ENCODE measurements at places on chromosomes 4 and X.

DNA sequence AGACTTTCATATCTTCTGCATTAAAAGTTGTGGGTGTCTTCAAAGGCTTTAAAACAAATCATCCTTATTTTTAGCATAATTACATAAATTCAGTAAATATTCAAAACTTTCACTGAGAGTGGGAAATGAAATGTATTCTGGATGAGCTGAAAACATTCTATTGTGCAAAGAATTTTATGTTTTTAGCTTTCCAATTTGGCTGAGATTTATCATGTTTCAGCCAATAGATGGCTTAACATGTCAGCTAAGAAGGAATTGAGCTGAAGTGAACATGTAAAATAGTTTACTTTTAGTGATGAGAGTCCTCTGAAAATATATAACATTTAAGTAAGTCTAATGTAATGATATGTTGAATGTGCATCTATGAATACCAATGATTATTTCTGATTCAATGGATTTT is 213.5 kb upstream of the GIMD1 start:
- DNase-seq: no peak

DNA sequence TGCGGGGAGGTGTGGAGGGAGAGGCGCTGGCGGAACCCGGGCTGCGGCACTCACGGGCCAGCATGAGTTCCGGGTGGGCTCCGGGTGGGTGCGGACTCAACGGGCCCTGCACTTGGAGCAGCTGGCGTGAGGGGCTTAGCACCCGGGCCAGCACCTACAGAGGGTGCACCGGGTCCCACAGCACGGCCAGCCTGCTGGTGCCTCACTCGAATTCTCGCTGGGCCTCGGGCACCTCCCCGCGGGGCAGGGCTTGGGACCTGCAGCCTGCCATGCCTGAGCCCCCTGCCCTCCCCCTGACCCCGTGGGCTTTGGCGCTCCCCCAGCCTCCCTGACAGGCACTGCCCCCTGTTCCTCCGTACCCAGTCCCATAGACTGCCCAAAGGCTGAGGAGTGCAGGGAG is 10.8 kb upstream of the CAMK2D start:
- DNase-seq: no peak

- no peak for DNase-seq
Observed at GRCh38 chr4:129092631-129093190, 628 bp downstream of the SCLT1 start.

GRCh38 chr4:185256446-185256845 is 47.0 kb downstream of the SNX25 start:
- DNase-seq: no peak

- no peak for DNase-seq
Observed at GRCh38 chr4:93776386-93777080, 52.0 kb upstream of the ATOH1 start.

GRCh38 chr4:68132342-68132741 is 2.7 kb upstream of the TMPRSS11F start:
- no peak for DNase-seq

DNA sequence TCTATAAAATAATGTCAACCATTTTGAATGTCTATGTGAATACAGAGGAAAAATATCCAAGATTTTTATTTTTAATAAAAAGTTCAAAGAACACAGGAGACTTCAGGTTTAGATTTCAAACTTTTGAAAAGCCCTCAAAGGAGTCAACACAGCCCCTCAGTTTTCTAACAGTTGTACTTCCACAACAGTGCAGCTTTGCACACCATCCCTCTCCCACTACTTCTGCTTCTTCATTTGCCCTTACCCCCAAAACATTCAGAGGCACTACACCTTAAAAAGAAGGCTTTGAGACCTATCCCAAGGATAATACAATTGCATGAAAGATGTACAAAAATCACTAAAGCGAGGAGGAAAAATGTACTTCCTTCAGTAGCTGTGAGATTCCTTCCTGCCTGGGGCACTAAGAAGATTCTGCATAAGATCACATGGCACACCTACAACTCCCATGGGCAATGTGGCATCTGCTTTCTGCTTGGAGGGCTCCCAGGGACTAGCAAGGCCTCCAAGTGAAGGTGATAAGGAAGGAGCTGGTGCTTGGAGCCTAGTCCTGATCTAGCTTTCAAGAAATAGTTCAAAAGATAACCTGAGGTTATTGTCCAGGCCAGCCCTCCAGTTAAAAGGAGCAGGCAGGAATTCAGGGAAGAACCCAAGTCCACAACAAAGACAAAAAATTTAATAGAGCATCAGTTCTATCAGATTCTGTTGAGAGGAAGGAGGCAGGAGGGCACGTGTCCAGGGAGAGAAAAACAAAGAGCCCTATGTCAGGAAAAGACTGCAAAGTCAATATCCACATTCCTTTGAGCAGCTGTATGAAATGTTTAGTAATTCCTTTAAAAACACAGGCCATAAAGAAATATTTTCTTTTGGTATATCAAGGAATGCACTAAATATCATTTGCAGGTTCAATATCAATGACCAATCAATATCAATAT is 19.1 kb downstream of the ARAP2 start:
- DNase-seq: no peak

DNA sequence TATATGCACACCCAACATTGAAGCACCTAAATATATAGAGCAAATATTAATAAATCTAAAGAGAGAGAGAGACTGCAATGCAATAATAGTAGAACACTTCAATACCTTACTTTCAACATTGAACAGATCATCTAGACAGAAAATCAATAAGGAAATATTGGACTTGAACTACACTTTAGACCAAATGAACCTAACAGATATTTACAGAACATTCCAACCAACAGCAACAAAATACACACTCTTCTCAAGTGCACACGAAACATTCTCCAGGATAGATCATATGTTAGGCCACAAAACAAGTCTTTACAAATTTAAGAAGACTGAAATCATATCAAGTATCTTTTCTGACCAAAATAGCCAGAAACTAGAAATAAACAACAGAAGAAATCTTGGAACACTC is 66.6 kb downstream of the CD99L2 start:
- no peak for DNase-seq

DNA sequence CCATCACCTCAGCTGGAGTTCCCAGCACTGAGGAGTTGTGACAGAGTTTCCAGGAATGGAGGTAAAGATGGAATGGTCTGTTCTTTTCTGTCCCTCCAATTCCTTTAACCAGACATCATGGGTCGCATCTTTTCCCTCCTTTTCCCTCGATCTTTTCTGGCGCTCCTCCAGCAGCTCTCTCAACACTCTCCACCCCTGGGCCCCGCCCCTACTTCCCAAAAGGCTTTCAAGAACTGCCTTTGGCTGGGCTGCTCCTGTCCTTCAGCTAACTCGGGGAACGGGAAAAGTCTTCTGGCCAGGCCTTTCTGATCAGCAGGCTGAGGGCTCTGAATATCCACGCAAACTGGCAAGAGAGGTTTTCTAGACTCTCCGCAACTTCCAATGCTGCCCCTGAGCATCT is 34.0 kb downstream of the UTP14A start:
- no peak for DNase-seq

- DNase-seq: no peak
Observed at GRCh38 chr4:113884655-113885054, 94.8 kb downstream of the ARSJ start.

DNA sequence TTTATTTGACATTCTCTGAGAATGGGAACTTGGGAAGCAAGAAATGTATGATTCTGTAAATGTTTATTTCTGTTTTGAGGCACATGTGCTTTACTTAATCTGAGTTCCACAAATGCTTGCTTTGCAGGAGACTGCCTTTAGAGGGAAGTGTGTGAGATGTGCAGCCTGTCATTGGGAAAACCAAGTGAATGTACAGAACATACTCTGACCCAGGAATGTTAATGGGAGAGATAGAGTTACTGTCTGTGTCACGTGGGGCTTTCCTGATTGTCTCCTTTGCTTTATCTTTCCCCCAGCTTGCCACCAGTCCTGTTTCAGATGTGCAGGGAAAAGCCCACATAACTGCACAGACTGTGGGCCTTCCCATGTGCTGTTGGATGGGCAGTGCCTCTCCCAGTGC is 218.6 kb upstream of the ANXA3 start:
- no peak for DNase-seq

DNA sequence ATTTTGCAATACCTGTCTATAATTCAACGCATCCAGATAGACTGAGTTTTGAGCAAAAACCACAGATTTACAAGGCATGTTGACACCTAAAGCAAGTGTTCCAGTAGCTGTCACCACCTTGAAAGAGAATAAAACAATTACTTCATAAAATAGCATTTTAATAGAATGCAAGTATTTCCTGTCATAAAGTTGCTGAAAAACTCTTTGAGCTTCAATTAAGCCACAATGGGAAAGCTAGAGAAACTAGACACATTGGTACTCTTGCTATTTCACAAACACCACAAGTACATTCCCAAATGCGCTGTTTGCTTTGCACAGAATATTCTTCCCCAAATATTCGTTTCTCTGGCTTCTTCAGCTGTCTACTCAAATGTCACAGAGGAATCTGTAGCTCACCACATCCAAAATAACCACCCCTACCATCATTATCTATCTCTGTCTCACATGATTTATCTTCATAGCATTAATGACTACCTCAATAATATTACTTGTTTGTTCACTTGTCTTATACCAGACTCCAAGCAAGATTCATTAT is 70.3 kb downstream of the DDX60 start:
- no peak for DNase-seq

DNA sequence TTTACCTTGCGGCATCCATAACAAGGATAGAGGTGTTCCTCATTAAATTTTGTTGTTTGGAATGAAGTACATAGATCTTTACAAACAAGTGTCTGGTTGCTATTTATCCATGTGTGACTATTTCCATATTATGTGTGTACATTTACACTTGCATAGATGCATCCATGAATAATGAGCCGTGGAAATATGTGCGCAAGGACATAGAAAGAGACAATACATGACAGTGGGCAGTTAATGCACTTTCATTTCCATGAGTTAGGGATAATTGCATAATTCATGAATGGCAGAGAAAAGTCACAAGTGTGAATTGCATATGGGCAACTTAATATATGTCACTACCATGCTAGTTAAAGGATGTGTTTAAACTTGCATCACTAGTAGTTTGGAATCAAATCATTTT is 338.2 kb upstream of the PITX2 start:
- no peak for DNase-seq

GRCh38 chrX:112081781-112082652 is 559 bp downstream of the TRPC5 start:
- no peak for DNase-seq

- no peak for DNase-seq
Observed at GRCh38 chrX:3545901-3546300, 167.5 kb downstream of the PRKX start.

DNA sequence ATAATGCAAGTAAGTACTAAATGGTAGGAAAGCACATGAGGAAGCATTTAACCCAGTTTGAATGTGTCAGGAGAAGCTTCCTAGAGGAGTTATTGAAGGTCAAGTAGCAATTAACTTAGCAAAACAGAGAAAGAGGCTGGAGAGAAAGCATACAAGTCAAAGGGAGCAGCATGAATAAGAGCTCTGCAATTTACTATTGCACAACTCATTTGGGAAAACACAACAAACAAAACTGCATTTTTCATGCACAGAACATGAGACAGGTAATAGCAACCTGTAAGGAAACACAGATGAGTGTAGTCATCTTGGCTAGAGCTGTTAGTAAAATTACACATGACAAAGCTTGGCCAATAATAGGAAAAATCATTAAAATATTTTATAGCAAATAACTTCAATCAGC is 538.1 kb downstream of the PPP4R3C start:
- no peak for DNase-seq

DNA sequence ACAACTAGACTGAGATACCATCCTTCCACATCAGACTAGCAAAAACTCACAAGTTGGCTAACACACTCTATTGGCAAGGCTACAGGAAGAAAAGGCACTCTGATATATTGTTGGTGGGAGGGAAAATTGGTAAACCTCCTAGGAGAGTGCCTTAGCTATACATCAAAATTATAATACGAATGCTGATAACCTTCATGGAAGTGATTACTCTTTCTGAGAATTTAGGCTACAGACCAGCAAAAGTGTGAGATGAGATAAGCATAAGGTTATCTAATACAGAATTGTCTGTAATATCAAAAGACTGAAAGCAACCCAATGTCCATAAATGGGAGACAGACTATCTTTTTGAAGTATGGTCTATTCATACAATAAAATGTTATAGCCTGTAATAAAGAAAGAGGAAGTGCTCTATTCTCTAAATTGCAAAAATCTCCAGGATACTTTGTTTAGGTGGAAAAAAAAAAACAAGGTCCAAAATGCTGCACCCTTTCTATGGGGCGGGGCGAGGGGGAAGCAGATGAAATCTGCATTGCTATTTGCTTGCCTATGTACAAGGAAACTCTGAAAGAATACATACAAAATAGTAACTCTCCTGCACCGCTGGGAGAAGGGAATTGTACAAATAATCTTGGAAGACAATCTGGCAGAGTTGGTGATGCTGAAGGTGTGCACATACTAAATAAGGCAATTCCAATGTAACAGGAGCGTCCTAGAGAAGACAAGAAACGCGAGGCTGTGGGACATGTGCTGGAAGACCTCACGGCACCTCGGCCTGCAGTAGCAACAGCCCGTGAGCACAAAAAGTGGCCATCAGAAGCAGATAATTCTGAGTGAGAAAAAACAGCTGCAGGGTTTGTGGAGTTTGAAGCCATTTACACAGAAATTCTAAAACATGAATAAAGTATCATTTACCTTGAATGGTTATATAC is 109.7 kb downstream of the AFAP1 start:
- DNase-seq: no peak

GRCh38 chr4:73816814-73817213 is 19.7 kb upstream of the CXCL6 start:
- no peak for DNase-seq

GRCh38 chrX:14616836-14617235 is 87.5 kb downstream of the GLRA2 start:
- DNase-seq: no peak

DNA sequence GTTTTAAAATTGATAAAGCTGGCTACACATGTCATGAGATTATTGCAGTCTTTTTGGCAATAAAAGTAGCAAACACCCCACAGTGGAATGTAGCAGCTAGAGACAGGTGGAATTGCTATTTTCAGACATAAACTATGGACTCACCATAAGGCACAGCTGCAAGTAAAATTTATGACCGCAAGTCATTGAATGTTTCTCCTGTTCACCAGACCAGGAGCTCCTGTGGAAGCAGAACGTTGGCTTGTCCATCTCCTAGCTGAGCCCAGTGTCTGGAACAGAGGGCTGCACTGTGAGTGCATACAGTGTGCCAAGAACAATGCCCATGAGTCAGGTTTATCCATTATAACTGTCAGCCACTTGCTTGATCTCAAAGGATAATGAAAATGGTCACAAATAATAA is 538.2 kb downstream of the INPP4B start:
- DNase-seq: no peak

GRCh38 chr4:52296341-52296740 is 245.2 kb downstream of the SPATA18 start:
- no peak for DNase-seq

GRCh38 chr4:147029296-147029695 is 83.6 kb upstream of the TTC29 start:
- DNase-seq: no peak

Data from effector memory CD8-positive, alpha-beta T cell (primary cell).